H9 (cell line): ENCODE measurements at places on chromosomes 2 and 18.

GRCh38 chr2:3038636-3039035, 339.0 kb downstream of the EIPR1 start:
- DNase-seq: no peak

DNA sequence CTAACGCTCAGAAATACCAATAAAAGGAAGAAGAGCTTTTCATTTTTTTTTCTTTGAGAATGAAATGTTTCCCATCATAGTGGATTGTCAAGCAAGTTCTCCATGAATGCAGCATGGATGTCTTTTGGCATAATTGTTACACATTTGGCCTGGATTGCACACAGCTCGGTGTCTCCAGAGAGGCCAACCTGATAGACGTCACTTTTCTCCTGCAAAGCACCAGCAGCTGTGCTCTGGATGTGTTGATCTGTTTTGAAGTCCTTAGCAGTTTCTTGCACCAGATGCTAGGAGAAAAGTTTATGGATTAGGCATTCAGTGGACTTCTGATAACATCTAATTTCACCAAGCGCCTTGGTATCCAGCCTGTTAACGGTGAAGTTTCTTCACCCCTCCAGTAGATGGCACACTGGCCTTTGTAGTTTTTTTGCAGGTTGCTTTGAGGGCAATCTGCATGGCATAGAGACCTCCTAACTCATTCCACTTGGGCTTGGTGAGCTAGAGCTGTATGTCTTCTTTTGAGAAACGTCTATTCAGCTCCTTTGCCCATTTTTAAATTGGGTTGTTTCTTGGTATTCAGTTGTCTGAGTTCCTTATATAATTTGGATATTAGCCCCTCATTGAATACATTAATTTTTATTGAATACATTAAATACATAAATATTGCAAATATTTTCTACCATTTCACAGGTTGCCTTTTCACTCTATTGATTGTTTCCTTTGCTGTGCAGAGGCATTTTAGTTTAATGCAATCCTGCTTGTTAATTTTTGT, 59.7 kb downstream of the PTH2R start:
- DNase-seq: peak; percentile 64

GRCh38 chr18:59876310-59876626, 23.5 kb upstream of the PMAIP1 start:
- no peak for DNase-seq

- no peak for DNase-seq
These were observed 3.1 kb upstream of the DSEL start for GRCh38 chr18:67519592-67519991.

DNA sequence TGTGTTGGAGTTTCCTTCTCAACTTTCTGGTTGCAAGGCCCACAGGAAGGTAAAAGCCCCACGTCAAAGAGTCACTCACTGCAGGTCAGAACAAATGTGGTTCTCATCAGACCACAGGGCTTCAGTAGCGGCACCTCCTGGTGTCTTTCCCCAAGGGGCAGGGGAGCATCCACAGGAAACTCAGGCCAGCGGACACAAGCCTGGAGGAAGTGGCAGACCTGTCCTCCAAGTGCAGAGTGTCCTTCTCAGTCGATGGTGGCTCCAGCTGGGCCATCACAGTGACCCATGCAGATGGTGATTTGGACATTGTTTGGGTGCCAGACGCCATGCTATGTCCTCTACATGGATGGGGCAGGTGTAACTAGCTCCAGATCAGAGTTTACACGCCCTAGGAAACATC, 84.9 kb downstream of the ACKR3 start:
- no peak for DNase-seq

DNA sequence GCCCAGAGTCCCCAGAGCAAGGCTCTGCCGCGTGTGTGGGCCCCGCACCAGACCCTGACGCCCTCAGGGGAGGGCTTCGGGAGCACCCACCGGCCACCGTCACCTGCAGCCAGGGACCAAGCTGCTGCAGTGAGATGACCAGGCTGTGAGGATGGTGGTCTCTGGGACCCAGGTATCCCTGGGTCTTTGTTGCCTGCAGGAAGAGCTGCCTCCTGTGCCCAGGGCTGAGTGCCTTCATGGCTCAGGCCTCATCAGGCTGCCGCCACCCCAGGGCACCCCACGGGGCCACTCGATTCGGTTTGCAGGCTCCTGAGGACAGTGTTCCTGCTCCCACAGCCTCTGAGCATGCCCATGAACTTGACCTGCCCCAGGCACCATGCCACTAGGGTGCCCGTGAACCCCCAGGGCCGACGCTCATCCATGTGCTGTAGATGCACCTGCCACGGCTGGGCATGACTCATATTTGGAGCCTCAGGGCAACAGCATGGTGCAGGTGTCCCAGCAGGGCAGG, 109.8 kb downstream of the FAM210A start:
- DNase-seq: no peak

DNA sequence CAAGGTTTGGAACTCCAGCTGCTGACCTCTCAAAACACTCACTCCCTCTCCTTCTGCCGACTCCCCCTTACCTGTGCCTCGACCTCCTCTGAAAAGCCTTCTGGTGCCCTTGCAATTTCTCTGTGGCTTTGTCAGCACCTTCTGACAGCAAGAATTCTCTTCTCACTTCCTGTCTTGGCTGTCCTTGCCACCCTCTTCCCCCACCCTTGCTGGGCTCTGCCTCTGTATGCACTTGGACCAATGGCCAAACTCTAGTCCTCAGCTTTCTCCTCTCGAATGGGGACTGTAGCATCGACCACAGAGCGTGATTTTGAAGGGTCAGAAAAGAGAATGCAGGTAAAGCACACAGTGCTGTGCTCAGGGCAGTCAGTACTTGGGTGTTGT, 99.0 kb downstream of the HS1BP3 start:
- DNase-seq: no peak

DNA sequence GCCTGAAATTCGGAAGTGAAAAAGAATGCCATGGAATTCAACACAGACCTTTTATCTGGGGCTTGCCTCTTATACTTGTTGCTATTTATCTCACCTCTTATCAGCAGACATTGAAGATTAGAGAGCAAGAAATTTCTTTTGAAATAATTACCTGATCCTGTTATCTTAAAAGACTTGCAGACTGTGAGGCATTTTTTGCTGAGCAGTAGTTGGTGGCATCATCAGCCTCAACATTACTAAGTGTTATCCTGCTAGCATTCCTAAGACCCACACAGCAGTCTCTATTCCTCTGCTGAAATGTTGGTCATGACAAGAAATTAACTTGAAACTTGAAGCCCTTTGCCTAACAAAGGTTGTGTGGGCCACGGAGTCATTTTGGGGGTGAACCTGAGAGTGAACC, 186.5 kb downstream of the TRIB2 start:
- no peak for DNase-seq

DNA sequence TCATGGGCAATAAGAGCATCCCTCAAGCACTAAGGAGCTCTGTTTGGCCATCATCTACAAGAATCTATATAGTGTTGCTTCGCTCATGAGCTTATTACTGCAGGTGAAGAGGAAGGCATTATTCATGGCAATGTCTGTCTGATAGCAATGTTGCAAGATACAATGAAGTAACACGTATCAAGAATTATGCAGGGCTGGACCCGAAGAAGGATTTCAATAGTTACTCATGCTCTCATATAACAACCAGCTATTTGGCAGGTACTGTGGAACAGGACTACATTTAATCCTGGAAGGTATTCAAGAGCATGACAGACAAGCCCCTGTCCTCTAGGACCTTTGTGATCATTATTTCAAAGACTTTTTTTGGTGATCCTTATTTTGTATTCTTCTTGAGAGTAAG, 109.6 kb downstream of the LAMA3 start:
- DNase-seq: no peak

DNA sequence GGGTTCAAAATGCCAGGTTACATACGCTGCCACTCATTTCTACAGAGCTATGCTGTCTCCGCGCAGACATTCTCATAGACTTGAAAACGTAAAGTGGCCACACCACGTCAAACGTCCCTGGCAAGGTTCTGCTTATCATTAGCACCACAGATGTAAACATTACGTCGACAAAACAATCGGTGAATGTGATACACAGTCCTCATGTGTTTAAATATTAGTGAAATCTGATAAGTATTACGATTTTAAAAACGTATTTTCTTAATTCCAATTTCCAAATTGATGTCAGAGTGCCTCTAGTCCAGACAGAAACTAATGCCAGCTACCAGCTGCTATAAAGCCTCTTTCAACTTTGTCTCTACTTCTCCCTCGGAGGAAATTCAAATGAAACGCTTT, 1.2 kb downstream of the STK17B start:
- no peak for DNase-seq
